ENCODE measurements at places on chromosomes 7 and 10.
A peak's percentile ranks its signal among the peaks of the same experiment; 100 is the strongest.

- no peak for ATAC-seq
Measured at GRCh38 chr10:98299341-98299740, 31.3 kb upstream of the LOXL4 start.

DNA sequence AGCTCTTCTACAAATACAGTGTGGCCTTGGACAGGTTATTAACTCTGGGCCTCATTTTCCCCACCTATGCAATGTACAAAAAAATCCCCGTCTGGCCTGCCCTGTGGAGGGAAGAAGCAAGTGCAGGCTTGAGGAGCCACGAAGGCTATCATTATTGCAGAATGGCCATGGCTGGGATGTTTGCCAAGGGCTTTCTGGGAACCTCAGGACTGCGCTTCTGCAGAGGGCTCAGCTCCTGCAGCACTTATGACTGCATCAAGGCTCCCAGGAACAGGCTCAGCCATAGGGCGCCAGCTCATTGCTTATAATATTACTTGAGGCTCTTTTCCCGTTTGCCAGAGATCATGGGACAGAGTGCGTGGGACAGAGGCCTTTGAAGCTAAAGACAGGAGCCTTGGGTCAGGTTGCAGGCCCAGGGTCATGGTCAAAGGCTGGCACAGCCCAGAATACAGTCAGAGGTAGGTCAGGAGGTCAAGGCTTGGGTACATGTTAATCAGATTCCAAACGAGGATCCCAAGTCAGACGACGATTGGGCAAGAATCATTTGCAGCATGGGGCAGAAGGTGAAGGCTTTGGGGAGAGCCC is 20.6 kb upstream of the C10orf105 start:
- ATAC-seq = peak; percentile 68

DNA sequence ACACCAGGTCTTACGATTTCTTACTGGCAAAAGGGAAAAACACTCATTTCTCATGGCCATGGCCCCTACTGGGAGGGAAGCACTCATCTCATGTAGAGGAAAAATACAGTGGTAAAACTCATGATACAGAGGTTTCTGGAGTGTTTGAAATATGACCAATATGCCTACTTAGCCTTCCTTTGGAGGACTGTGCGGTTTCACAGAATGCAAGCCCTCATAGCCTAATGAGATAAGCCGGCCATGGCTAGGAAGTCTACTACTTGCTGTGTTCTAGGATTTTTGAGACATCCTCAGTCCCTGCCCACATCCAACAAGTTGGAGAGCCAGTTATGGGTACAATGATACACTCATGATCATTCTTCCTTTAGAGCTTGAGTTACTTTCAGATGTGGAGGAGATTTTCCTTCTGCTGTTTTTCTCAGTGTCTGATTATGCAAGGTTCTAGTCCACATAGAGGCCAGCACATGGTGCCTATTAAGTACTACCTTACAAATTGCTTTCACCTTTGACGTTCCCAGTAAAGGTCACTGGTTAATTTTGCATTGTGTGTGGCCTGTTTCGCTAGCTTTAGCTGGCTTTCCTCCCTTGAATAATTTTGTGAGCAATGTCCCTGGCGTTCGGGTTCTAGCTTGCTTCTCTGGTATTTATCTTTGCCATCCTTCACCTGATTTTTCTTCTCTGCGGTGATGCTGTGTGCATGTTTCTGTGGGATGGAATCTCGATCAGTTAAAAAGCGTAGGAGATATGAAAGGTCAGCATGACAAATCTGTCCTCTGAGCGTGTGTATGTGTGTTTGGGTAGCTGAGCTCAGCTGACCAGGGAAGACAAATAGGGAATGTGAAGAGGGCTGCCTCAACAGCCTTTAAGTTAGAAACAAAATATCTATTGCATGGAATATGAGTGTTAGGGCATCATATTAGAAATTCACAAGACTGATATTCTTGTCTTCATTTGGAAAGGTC is 295.4 kb downstream of the LRMDA start:
- no peak for ATAC-seq

DNA sequence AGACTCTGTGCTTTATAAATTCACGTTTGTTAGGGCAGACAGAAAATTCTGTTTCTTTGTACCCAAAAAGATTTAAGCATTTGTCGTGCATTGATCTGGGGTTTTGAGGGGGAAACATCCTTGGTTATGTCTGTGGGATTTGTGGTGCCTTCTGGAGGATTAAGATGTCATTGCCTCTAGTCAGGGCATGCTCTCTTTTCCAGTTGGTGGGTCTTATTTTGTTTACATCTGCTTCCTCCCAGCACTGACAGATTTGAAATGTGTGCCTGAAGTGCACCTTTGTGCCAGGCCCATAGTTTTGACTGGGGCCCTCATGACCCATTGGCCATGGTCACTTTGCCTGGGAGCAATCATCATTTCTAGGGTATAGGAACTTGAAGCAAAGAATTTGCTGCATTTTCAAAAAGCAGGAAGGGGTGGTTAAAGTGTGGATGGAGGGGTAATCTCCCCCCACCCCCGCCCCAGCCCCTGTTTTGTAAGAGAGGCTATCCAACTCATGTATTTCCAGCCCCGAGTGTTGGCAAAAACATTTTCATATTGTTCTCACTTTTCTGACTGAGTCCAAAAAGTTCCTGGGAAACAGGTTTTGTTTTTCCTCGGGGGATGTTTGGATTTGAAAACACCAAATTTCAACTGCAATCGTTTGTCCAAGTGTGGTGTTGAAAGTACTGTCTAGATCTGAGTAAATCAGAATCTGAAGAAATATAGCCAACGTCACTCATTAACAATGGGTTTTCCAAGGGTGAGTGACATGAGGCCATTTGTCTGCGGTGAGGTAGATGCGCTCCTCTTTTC is 388.2 kb upstream of the GALNT17 start:
- ATAC-seq = no peak

DNA sequence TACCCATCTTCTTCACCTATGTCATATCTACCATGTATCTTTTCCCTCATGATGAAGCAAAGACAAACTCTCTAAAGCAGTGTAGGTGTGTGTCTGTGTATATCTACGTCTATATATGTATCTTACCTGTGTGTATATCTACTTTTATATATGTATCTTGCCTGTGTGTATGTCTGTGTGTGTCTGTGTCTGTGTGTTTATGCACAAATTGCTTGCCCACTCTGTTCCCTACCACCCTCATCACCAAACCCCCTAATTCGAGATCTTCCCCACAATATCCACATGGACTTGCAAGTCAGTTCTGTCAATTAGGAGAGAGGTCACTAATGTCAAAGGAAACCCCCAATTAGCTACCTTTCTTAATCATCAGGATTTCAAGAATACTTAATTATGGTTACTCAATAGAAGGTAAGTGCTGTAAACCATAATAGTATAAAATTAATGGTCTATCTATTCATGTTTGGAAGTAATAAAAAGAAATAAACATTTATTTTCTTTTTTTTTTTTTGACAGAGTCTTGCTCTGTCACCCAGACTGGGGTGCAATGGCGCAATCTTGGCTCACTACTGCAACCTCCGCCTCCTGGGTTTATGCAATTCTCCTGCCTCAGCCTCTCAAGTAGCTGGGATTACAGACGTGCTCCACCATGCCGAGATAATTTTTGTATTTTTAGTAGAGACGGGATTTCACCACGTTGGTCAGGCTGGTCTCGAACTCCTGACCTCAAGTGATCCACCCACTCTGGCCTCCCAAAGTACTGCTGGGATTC is 43.6 kb downstream of the ANKRD61 start:
- ATAC-seq = no peak

DNA sequence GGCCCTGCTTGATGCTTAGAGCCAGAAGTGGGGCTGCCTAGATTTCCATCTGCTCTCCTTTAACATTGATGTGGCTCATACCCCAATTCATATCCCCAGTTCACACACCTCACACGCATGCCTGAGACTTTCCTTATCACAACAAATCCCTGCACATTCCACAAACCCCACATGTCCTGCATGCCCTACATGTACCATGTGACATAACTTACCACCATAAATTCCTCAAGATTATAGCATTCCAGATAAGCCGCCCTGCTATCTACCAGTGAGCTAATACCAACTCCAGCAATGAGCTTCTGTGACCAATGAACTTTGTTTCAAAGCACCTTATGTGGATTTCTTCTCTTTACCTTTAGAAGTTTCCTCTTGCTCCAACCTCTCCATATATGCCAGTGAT is 104.7 kb upstream of the RAB11FIP2 start:
- no peak for ATAC-seq

DNA sequence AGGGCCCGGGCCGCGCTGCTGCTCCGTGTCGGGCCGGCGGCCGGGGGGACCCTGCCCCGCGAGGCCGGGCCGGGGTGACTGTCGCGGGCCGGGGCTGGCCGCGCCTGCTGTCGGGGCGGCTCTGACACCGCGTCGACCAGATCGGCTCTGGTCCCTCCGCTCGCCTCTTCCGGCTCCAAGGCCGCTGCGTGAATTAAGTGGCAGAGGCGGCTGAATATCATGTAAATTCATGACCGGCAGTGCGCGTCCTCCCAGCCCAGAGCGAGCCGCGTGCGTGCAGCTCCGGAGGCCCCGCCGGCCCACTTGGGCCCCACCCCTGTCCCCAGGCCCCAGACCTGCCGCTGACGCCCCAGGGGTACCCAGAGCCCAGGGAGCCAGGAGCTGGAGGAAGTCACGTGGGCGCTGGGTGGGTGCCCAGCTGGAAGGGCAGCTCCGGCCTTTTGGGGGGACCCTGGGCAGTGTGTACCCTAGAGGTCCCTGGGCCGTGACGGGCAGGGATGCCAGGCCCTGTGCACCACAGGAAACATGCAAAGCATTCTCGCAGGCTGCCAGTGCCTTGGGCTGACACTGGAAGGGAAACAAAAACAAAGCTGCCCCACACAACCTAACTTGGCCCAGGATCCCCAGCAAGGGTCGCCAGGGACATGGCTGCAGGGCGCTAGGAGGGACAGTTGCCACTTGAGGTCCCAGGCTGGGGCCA is 584.0 kb upstream of the MKI67 start:
- ATAC-seq = no peak

GRCh38 chr7:23546897-23547572 is 15.3 kb upstream of the TRA2A start:
- peak; percentile 93 for ATAC-seq

DNA sequence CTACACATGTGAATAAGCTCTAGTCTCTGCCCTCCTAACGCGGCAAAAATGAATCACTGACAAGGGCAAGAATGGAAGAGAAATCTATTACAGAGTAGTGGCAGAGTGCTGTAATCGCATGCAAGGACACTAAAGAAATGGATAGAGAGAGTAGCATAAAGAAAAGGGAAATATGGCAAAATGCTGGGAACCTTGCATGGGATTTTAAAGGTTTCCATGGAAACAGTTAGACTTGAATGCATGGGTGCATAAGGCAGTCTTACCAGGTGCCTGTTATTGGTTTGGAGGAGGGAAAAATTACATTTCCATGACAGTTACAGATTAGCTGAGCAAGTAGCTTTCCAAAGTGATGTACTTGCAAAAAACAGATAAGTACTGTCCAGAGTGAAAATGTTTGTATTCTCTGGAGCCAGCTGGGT is 233.4 kb downstream of the PTN start:
- no peak for ATAC-seq

- no peak for ATAC-seq
Measured at GRCh38 chr10:33455029-33455428, 120.6 kb upstream of the NRP1 start.

GRCh38 chr7:67777119-67777518 is 780.5 kb downstream of the TYW1 start:
- ATAC-seq = no peak

DNA sequence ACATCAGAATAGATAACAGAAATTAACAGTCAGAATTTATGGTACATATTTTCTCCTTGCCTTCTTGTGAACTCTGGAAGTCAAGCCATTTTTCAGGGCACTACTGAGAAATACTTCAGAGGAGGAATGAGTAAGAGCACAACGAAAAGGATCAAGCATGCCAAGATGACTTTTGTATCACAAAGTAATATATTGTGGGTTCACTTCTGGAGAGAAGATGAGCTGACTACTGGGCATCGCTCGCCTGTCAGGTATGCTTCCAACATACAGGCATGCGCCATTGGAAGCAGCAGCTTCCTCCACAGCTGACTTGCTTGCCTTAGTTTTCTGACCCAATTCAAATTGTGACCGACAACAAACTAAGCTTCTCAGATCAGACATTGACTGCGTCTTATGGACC is 137.3 kb downstream of the VTI1A start:
- peak; percentile 78 for ATAC-seq

DNA sequence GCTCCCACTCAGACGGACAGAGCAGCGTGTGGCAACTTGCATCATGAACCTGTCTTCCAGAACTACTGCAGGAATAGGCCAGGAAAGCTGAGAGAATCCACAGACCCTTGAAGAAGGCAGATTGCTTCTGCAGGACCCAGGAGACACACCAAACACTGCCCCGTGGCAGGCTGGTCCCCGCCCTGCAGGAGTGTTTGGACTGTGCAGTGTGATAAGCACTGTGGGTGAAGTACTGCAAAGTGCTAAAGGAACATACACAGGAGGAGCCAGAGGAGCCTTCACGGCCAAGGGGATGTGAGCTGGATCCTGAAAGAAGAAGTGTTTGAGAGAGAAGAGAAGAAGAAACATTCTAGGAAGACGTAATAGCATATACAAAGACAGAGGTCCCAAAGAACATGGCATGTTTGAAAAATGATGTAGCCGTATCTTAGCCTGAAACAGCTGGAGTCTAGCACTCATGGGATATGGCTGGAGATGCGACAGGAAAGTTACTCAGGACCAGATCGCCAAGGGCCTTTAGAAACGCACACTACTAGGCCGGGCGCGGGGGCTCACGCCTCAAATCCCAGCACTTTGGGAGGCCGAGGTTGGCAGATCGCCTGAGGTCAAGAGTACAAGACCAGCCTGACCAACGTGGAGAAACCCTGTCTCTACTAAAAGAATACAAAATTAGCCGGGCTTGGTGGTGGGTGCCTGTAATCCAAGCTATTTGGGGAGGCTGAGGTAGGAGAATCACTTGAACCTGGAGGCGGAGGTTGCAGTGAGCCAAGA is 96.9 kb upstream of the RHEB start:
- ATAC-seq = no peak

GRCh38 chr7:115679976-115680375 is 350.6 kb downstream of the TFEC start:
- peak; percentile 95 for ATAC-seq

DNA sequence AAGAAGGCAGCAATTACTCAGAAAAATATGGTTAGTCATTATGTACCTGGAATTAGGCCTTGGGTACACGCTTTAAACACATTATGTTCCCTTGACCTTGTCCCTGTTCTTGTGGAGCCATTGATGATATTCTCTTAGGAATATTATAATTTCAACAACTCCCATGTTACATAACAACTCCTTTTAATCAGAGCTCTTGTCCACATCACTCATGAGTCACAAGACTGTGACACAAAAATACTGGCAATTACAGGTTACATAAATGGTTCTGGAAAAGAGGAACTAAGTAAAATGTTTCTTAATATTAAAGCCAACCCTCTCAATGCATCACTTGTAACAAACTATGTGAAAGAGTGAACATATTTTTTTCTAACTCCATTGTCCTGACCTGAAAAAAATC is 143.8 kb upstream of the PCLO start:
- no peak for ATAC-seq

GRCh38 chr10:94281654-94282053 is 81.1 kb downstream of the NOC3L start:
- ATAC-seq = no peak

- peak; percentile 90 for ATAC-seq
Measured at GRCh38 chr10:103739039-103739764, 116.2 kb downstream of the SH3PXD2A start.

GRCh38 chr10:44990302-44990655 is 10.4 kb upstream of the ZNF22 start:
- peak; percentile 45 for ATAC-seq

GRCh38 chr7:107846324-107846723 is 43.3 kb upstream of the SLC26A3 start:
- no peak for ATAC-seq

Data from SK-N-SH treated with all-trans-retinoic acid at 6 μM for 48 hours (cell line).